ENCODE measurements at places on chromosomes 5 and 9.

- no peak for DNase-seq
Observed at GRCh38 chr5:75262271-75262670, 25.6 kb upstream of the ANKRD31 start.

DNA sequence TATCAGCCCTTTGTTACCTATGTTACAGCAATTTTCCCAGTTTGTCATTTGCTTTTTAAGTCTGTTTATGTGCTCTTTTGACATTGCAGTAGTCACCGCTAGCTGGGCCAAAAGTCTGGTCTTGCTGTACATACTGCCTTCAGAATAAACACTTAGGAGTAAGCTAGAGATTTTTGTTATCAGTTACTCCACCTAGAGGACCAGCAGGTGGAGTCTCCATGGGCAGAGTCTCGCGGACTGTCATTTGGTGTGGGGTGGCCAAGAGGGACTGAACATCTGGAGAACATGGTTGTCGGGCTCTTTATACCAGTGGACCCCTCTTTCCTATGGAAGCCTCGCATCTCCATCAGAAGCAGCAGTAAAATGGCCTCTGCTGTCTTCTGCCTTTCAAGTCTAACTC lies 10.8 kb upstream of the MGAT1 start:
- DNase-seq, result no peak

DNA sequence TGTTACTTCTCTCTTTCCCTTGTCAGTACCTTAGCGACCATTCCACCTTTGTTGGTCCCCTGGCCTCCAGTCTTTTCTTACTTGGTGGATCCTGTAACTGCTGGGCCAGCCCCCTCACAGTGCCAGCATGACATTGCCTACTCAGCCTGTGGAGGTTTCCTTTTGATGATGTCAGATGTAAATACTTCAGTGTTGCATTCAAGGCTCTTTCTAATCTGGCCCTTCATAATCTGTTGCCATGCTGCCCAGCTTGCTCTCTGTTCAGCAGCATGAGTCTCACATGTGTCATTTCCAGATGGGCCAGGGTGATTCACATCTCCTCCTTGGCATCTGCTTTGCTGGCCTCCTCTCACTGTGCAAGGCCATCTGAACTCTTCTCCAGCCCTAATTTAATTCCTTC lies 57.1 kb downstream of the MAST4 start:
- no peak for DNase-seq

- DNase-seq, result no peak
Observed at GRCh38 chr5:6790346-6790865, 77.2 kb downstream of the TENT4A start.

DNA sequence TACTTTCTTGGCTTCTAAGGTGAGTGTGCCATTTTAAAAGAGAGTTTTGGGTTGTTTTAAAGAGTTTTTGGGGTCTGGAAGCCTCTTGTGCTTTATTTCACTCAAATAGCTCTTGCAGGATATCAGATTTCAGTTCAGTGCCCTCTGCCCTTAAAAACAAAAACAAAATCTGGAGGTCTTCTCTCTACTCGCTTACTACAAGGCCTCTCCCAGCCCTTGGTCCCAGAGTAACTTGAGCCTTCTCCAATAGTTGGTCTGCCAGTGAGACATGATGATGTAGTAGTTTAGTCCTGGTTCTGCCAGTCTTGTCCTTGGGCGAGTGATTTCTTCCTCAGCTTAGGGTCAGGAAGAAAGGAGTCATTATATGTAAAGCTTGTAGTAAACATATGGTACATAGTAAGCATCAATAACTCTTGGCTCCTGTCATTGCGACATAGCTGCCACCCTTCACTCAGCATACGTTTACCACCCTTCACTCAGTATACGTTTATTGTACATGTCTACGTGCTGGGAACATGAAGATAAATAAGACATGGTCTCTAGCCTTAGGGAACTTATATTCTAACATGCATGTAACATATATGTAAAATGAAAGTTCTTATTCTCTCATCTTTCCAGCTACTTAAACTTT lies 147.6 kb downstream of the MAN2A1 start:
- DNase-seq, result no peak

GRCh38 chr5:61052882-61053281 lies 107.9 kb downstream of the NDUFAF2 start:
- peak; percentile 66 for DNase-seq

DNA sequence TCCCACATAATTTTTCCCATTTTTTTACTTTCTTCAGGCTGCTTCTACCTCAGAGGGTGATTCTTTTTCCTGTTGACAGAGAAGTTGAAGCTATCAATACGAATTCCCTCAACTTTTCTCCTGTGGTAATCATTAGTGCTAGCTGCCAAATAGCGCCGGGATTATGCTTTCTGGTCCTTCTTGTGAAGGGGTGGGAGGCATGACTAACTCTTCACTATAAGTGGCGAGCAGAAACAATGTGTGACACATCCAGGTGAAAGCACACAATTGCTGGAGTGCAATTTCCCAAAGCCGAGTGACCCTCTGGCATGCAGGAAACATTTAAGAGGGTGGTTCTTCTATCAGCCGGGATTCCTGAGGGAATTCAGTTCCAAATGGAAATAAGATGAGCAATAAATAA lies 56.0 kb downstream of the TRPC7 start:
- DNase-seq, result no peak

DNA sequence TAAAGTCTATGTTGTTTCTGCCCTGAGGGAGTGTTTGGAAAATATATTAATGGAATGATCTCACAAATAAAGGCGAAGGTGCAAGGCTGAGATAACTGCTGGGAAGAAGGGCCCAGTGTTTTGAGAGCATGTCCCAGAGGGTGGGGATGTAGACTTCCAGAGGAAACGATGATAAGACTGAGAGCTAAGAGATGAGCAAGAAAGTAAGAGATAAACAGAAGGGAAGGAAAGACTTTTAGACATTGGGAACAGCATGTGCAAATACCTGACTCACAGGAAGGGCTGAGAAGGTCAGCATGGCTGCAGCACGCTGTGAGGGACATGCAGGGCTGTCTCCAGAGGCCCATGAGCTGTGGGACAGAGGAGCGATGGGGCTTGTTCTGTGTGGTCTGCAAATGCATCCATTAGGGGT lies 19.9 kb upstream of the ADRB2 start:
- DNase-seq, result no peak

- DNase-seq, result no peak
Observed at GRCh38 chr5:125376059-125376641, 629.7 kb upstream of the ZNF608 start.

DNA sequence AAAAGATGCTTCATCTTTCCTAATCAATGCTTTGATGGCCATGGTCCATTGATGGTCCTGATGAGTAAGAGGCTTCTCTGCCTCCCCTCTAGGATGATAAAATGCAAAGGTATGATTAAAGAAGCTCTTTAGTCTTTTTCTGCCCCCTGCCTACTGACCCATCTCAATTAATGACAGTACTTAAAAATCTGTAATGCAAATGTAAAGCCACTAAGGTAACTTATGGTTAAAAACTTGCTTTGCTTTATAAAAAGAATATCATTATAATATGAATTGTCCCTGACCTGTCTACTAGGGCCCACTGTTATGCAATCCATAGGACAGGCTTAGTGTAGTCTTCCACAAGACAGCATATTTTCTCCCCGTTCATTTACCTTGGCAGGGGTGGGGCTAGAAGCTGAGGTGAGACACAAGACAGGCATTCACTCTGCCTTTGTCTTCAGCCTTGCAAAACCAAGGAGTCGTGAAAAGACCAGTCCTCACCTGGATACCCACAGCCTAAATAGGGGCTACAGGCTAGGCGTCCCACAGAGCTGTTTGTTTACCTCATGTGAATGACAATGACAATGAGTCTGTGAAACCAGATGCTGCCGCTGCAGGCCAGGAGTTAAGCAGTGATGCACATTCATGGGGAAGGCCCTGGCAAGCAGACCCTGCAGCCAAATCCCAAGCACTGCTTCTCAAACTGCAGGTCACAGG lies 60.4 kb downstream of the BNC2 start:
- no peak for DNase-seq

DNA sequence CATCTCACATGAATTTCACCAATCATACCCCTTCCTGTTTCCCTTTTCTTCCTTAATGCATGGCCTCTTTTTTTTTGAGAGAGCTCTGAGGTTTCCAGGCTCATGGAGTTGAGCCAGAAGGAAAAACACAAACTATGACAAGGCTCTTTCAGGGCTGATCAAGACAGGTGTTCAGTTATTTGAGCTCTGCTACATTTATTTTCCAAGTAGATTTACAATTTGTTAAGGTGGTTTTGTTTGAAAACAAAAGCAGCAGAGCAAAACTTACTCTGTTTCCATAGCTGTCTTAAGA lies 62.4 kb upstream of the IL7R start:
- no peak for DNase-seq

DNA sequence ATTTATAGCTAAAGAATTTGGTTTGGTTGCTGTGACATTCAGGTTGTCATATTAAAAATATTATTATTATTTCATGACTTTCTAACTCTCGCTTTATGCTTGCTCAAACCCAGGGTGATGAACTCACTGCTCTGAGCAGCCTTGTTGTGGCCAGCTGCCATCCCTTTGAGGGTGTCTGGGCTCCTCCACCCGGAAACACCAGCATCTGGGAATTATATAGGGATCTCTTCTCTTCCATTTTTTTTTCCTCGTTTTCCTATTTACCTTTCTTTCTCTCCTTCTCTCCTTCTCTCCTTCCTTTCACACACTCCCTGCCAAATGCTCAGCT lies 355.8 kb upstream of the SMARCA2 start:
- no peak for DNase-seq

DNA sequence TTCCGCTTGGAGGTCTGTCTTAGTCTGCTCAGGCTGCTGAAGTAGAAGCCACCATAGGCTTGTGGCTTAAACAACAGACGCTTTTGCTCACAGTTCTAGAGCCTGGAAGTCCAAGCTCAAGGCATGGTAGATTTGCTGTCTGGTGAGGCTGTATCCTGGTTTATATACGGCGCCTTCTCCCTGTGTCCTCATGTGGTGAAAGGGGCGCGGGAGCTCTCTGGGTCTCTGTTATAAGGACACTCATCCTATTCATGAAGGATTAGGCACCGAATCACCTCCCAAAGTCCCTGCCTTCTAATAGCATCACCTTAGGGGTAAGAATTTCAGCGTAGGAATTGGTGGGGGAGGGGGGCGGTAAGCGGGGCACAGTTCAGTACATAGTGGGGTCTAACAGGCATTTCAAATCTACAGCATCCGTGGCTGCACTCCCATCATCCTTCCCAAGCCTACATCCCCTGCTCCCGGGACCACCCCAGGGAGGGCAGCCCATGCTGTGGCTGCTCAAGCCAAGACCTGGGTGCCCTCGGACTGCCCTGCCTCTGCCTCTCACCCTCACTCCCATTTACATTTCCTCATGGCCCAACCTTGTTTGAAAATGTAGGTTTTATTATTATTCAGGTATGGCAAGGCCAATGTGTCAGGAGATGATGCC lies 15.1 kb upstream of the LPCAT1 start:
- DNase-seq, result no peak

DNA sequence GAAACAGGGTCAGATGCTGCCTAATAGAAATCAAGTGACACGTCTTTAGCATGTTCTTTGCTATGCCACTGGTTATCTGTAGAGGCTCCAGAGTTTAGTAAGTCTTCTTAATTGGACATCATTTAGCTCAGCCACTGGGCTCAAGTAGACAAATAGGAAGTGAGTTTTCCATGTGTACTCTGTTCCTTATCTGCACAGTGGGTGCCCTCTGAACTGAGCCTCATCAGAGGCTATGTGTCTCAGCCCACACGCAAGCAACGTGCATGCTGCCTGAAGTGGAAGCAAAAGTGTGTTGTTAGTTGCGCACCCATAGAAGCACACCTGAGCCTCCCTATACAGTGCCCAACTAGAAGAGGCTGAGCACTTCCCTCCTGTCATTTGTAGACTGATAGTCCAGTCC lies 134.7 kb downstream of the SEMA5A start:
- DNase-seq, result no peak

- no peak for DNase-seq
Observed at GRCh38 chr5:153496835-153497234, 6.4 kb downstream of the GRIA1 start.

DNA sequence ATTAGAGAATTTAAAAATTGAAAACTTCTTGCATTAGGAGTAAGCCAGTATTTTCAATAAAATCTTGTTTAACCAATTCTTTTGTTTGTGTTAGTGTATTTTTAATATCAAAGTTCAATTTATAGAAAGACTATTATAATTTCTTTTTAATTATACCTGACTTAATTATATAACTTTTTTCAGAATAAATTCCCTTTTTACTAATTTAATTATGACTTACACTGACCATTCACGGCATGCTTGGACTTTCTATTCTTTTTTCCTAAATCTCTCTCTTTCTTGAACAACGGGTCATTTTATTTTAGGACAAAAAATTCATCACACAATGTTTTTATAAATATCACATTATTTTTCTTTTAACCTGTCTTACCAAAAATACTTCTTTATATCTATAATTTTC lies 555.3 kb upstream of the PTGER4 start:
- DNase-seq, result no peak

DNA sequence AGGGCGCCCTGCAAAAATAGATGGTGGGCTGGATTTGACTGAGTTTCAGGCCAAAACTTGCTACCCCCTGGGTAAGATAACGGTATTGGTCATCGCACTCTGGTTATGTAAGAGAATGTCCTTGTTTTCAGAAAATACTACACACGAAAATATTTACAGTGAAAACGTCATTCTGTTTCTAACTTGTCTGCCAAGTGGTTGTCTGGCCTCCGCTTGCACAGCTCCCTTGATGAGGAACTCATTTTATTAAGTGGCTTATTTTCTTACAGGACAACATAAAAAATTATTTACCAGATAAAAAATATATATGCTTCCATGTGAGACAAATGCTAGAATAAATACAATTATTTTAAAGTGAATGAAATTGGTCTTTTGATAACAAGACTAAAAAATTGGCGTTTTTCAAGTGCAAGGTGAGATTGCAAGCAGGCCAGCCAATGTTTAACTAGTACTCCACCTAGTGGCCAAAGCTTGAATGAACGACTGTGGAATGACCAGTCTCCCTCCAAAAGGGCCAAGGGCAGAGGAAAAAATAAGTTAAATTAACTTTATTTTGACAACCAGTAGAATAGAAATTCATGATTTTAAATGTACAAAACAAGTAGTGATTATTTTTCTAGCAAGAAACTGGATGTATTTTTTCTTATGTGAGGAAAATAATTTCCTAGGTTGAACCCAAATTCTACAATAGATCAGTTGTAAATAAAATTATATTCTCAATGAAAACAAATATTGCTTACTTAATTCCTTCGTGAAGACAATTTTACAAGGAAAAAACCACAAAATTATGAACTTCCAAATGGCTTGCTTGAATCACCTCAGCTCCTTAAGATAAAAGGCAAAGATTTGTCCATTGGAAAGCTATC lies 93.2 kb downstream of the ZFAND5 start:
- DNase-seq, result no peak

DNA sequence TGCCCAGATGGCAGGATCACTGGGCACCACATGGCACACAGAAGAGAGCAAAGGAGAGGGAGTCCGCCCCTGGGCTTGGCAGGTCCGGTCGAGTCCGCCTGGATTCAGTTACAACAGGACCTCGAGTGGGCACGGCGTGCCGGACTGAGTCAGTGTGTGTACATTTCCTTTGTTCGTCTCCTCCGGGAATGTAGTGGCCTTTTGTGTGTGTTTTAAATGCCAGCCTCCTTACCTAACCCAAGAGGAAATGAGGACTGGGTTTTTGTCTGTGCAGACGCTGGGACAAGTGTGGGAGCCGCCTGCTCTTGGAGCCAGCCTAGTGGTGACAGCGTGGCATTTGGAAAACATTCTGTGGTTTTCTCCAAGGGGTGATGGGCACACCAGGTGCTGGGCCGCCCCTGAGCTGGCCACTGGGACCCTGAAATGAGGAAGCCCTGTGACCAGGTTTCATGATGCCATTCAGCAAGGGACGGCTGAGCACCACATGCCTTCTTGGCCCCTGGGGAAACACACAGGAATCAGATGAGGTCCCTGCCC lies 9.6 kb downstream of the NEK6 start:
- DNase-seq, result no peak
